Osteoblast (primary cell): ENCODE measurements at places on chromosomes 12 and 14.
A peak's percentile ranks its signal among the peaks of the same experiment; 100 is the strongest.

- DNase-seq: no peak
Measured at GRCh38 chr14:102835959-102836358, 58.7 kb downstream of the TRAF3 start.

DNA sequence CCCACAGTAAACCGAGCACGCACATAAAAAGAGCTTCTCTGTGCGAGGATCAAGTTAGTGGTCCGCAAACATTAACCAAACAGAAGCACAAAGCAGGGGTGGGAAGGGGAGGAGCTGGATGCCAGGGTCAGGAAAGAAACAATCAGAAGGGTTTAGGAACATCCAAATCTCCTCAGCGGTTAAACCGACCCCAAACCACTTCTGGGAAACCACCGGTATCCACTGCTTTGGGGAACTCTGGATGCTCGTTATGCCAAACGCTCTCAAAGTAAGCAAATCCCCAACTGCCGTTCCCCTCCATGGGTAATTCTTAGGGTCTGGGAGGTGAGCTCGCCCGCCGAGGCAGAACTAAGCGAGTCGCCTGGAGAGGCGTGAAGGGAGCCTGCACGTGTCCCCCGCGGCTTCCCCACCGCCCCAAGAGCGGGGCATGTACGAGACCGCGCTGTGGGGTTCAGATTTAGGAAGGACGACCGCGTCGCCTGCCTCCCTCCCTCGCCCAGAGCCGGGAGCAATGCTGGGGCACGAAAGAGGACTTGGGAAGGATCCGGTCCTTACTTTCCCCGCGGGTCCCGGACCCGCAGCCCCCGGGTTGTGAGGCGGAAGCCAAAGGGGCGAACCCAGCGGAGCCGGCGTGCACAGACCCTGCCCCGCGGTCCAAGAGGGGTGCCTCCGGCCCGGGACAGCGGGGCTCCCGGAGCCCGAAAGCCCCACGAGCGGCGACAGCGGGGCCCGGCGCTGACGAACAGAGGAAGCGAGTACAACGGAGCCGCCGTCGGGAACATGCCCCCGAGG is 711 bp downstream of the SBNO1 start:
- DNase-seq: peak; percentile 81

DNA sequence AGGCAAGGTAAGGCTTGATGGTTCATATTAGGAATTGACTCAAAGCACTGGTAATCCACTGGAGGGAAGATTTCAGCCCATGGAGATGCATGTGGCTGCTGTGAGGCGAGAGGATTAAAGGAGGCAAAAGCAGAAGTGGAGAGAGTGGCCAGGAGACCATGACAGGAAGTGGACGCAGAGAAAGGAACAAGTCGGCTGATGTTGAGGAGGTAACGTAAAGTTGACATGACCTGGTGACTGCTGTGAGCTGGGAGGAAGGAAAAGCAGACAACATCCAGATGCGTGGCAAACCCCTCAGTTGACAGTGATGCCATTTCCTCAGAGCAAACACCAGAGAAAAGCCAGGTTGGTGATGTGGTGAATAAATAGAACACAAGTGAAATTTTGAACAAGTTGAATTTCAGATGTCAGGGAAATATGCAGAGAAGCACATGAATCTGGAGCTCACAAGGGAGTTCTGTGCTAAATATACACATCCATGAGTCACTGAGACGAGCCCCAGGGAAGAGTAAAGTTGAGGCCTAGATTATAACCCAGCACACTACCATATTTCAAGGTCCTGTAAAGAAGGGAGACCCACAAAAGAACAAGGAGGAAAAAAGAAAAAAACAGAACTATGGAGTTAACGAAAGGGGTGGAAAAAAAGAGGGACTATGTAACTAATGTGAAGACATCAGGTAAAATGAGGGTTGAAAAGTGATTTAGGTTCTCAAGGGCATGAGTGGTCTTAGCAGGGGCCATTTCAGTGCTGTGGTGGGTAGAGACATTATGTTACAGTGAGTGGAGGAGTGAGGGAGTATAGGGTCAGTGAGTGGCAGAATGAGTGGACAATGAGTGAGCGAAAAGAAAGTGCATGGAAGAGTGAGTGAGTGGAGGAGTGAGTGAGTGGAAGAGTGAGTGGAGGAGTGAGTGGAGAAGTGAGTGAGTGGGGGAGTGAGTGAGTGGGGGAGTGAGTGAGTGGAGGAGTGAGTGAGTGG is 61.6 kb upstream of the GZMB start:
- no peak for DNase-seq

GRCh38 chr14:26328791-26329190 is 269.0 kb downstream of the NOVA1 start:
- no peak for DNase-seq

DNA sequence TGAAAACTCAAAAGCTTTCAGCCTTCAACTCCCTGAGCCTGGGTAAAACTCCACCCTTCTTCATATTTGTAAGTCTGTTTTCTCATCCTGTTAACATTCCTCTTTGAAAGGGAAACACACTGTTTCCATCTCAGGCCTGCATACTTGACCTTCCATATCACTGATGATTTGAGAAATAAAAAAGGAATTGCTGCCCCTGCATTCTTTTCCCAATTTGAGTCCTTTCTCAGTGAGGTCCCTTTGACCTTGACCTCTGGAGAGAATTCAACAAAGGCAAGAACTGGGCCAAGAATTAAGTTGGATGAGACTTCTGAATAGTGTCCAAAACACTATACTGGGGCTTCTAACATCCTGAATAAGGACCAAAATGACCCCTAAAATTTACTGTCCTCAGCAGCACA is 108.0 kb downstream of the AEBP2 start:
- DNase-seq: peak; percentile 65

DNA sequence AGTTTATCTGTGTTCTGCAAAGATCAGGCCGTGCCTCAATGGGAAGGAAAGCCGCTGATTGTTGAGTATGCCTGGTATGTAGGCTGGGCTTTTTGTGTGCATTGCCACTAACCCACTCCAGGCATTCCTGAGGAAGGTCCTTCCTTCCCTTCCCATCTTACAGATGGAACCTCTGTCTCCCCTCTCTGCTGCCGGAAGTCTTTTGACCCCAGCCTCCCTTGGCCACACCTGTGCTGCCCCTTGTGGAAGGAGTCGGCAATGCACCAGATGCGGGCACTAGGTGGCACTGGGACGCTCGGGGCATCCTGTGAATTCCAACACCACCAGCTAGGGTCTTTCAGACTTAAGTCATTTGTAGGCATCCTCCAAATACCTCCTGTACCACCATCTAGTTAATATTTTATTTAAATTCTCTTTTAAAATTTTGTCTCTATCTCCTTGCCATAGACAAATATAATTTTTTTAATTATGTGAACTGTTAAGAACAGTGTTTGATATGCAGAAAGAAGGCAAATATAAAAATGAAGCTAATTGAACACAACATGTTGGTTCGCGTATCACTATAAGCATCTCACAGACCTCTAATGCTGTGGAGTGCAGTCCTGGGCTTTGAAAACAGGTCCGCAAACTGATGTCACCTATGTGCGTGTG is 99.6 kb downstream of the RIN3 start:
- no peak for DNase-seq

GRCh38 chr12:111581434-111582132 is 17.5 kb downstream of the ATXN2 start:
- DNase-seq: no peak

DNA sequence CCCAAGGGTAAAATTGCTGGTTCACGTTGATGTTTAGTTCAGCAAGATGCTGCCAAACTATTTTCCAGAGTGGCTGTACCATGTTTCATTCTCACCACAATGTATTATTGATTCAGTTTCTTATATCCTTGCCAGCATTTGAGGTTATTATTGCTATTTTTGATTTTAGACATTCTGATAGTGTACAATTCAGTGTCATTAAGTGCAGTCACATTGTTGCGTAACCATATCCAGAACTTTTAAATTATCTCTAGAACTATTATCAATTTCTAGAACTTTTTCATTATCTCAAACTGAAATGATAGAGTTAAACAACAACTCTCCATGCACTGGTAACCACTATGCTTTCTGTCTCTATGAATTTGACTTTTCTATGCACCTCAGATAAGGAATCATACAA is 10.7 kb upstream of the TBC1D15 start:
- DNase-seq: no peak

DNA sequence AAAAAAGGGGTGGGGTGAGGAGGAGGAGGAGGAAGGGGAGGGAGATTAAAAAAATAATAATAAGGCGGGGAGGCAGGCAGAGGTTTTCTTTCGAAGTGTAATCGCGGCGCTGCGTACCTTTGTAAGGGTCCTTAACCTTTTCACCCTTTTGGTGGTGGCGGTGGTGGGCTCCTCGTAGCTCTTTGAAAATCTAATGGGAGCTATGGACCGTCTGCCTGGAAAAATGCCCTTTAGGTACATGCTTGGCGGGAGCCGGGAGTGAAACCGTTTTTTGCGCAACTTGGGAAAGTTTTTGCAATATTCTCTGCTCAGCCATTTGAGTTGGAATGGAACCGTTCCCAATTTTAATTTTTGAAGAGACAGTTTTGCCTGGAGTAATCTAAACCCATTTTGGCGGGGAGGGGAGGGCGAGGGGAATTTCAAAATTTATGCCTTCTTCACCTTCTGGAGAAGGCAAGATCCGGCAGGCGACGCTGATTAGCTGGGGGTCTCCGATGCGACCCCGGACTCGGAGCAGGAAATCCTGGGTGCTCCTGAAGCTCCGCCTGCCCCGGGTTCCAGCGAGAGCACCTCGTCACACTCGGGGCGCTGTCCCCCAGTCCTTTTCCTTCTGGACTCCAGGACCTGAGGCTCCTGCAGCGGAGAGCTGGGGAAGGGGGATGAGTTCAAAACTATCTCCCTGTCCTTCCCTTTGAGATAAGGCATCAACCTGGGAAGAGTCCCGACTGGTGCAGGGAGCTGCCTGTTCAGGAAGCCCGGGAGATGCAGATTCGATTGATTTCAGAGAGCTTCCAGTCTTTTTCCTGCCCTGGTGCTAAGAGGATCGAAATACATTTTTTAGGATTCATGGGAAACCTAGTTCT is 74.6 kb upstream of the TBX5 start:
- no peak for DNase-seq

DNA sequence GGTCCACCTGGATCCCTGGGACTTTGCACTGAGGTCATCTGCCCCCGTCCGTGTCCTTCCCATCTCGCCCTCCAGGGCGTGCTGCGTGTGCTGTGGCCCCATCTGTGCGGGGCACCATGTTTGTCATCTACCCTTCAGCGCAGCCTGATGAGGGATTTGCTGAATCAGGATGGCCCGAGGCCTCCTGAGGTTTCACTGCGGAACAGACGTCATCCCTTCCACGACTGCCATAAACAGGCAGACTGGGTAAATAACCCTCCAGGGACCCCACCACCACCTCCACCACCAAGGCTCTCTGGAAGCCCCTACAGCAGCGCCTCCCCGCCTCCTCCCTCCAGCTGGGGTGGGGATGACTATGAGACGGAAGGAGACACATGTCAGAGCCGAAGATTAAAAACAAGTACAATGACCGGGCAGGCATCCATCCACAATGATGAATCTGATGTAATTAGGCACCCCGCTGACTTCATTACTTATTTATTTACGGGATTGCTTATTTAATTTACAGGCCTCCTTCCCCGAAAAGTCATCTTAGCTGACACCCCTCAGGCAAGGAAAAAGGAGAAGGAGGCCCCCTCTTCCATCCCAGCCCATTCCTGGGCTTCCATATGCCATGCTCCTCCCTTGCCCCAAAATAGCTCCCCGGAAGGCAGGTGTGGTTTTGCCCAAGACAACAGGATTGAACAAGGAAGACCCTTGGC is 39.4 kb downstream of the NCOR2 start:
- DNase-seq: peak; percentile 90

- peak; percentile 79 for DNase-seq
Measured at GRCh38 chr12:98439981-98440581, 75.3 kb upstream of the TMPO start.

- DNase-seq: peak; percentile 30
Measured at GRCh38 chr12:58588770-58589169, 331.5 kb downstream of the LRIG3 start.

DNA sequence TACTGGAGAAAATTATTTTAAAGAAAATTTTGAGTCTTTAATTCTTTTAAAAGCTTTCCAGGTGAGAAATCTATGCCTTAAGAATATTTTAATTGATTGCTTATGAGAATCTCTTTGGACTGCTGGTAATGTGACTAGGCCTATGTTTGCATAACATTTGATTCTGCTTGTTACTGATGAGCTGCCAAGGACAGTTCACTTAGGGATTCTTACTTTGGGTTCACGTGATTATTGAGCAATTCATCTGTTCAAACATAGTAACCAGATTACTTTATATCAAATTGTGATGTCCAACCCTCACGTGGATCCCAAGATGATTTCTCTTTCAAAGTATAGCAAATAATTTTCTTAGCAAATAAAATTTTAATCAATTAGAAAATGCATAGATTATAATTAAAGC is 27.4 kb upstream of the ABCD2 start:
- DNase-seq: no peak

DNA sequence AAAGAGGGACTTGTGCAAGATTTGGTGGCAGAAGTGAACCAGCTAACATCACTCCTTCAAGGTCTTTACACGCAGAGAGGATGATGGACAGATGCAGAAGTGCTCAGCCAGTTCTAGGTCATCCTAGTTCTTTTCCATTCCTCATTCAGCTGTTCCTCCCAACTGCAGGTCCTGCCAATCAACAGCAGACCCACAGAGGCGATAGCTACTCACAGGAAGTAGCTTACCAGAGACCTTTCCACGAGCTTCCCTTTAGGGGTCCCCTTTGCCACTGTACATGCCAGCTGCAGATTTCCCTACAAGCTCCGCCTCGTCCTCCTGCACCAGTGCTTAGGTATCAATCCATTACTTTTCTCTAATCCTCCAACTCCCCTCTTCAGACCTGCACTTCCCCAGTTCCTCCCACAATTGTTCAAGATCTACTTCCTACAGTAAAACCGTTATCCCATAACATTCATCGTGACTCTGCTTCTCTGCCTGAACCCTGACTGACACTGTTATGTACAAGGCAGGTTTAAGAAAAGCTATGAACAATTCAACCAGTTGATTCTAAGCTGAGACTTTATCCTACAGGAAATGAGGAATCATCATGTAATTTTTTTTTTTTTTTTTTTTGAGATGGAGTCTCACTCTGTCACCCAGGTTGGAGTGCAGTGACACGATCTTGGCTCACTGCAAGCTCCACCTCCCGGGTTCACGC is 22.5 kb downstream of the RECQL start:
- DNase-seq: no peak

DNA sequence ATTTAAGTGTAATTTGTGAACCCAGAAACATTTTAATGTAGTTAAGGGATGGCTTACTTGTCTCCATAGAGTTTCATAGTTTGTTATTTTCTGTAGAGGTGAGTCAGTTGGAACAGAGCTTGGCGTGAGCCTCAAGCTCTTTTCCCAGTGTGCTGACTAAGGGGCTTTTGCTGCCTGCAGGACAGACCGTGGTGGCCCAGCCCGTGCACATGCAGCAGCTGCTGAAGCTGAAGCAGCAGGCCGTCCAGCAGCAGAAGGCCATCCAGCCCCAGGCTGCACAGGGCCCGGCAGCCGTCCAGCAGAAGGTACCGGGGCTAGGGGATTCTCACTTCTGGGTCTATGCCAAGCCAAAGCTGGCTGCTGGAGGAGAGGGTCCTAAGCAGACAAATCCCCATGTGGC is 76.9 kb downstream of the DDX51 start:
- DNase-seq: no peak

DNA sequence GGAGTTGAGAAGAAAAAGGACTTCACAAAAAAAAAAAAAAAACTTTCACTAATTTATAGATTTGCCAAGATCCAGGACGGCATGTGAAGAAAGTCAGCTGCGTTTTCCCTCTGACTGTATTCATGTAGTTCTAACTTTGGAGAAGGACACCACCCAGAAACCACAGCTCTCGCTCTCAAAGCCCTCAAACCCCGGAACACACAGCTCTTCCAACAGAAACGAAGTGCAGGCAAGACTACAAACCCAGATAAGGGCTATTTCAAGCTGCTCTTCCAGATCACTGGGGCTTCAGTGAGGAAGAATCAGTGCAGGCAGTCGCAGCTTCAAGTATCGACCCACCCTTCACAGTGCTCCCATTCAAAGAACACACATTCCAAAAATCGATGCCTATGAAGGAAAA is 13.2 kb downstream of the KCNH5 start:
- DNase-seq: no peak
